ENCODE measurements at places on chromosomes 7 and 10. TPM values are rescaled to one million over a fixed set of nuclear protein-coding genes. Genes with fewer than 3 reads are reported as not detected.

WNT8B gene
- not detected for total RNA-seq

STAG3 gene
- total RNA-seq = 0.46 TPM

NOC3L gene
- total RNA-seq = 25.0 TPM

ABCB1 gene
- total RNA-seq = 9.3 TPM

PTPN12 gene
- 57.9 TPM for total RNA-seq

Data from HFFc6 (cell line).